DMS79 (cell line): ENCODE measurements at places on chromosomes 13 and 19.
A peak's percentile ranks its signal among the peaks of the same experiment; 100 is the strongest.

DNA sequence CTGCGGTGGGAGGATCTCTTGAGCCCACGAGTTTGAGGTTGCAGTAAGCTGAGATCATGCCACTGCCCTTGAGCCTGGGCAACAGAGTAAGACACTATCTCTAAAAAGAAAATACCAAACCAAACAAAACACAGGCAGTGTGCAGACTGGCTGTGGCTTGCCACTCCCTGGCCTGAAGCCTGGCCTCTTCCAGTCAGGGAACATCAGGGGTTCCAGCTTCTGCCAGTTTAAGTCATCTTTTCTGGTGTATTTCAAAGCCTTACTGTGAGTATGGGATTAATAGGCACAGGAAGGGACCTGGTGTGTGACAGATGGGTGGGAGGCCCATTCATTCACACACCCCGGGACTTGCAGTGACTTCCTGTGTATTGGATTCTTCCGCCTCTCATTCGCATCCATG is 27.0 kb upstream of the F2RL3 start:
- no peak for DNase-seq

DNA sequence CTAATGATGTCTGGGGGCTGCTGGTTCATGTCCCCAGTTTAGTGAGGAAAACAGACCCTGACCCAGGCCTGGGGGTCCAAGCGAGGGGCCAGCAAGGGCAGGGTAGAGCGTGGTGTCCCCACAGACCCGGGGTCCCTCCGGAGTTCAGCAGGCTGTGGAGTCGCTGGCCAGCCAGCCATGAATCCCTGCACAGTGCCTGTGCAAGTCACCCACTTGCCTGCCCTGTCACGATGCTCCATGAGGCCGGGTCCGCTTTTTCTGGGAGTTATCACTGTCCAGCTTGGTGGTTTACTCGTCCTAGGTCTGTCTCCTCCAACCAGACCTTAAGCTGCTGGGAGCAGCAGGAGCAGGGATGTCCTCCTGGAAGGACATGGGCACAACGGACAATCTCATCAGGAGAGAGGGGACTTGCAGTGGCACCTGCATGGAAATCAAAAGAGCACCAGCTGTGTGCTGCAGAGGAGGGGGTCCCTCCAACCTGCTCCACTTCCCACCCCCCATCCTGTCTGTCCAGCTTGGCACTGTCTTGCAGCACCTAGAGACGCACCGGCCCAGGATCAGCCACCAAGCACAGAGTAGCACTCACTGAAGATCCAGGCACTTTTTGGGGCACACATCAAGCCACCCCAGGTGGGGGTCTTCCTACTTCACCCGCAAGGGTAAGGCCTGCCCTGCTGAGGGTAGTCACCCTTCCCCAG is 121.8 kb downstream of the URI1 start:
- no peak for DNase-seq

GRCh38 chr13:38398711-38399493 is 49.3 kb downstream of the UFM1 start:
- DNase-seq = no peak

- DNase-seq = peak; percentile 60
Observed at GRCh38 chr13:108213946-108214345, 1.4 kb downstream of the LIG4 start.

DNA sequence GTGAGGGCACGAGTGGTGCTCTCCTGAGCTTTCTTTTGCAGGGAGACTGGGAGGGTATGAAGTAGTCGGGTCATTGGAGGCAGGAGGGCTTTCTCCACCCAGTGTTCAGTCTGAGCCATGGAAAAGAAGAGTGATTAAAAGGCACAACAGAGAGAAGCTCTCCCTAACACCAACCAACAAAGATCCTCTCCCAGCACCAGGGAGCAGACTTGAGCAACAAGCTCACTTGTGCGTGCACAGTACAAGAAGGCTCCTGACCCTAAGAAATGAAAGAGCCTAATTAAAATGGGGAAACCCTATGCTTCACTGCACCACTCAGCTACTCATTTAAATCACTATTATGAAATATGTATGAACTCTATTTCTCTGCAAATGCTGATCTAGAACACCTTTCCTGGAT is 276.3 kb upstream of the SOX21 start:
- no peak for DNase-seq

- DNase-seq = no peak
Observed at GRCh38 chr13:112714376-112715174, 24.7 kb downstream of the ATP11A start.

- DNase-seq = no peak
Observed at GRCh38 chr13:80924596-80924995, 583.7 kb upstream of the SPRY2 start.

GRCh38 chr19:33293255-33294057 is 8.9 kb downstream of the CEBPA start:
- DNase-seq = peak; percentile 85

DNA sequence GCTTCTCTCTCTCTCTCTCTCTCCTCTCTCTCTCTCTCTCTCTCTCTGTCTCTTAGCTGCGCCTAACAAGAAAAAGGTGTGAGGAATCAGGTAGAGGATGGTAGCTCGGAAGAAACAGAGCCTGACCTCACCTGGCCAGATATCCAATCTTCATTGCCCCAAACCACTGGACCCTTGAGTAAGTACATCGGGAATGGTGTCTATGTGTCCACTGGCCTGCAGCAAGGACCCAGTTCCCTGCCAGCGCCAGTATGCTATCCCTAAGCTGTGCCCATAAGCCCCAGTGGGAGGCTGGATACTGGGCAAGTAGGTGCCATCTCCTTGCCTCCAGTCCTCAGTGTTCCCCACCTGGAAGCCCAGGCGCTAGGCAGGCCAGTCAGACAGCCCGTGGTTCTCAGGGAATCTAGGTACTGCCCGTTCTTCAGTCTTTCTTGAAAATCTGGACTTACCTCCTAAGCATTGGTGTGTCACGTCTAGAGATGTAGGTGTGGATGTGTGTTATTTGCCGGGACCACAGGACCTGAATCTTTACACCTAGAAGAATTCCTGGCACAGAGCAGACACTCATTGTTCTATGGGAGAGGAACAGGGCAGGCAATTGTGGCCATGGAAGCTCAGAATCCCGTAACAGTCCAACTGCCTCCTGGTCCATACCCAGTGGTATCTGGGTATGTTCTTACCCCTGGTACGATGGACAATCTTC is 7.3 kb downstream of the URAD start:
- no peak for DNase-seq

- DNase-seq = no peak
Observed at GRCh38 chr13:40600149-40600751, 66.2 kb downstream of the FOXO1 start.

GRCh38 chr13:98174307-98174706 is 2.8 kb downstream of the RNF113B start:
- DNase-seq = no peak

DNA sequence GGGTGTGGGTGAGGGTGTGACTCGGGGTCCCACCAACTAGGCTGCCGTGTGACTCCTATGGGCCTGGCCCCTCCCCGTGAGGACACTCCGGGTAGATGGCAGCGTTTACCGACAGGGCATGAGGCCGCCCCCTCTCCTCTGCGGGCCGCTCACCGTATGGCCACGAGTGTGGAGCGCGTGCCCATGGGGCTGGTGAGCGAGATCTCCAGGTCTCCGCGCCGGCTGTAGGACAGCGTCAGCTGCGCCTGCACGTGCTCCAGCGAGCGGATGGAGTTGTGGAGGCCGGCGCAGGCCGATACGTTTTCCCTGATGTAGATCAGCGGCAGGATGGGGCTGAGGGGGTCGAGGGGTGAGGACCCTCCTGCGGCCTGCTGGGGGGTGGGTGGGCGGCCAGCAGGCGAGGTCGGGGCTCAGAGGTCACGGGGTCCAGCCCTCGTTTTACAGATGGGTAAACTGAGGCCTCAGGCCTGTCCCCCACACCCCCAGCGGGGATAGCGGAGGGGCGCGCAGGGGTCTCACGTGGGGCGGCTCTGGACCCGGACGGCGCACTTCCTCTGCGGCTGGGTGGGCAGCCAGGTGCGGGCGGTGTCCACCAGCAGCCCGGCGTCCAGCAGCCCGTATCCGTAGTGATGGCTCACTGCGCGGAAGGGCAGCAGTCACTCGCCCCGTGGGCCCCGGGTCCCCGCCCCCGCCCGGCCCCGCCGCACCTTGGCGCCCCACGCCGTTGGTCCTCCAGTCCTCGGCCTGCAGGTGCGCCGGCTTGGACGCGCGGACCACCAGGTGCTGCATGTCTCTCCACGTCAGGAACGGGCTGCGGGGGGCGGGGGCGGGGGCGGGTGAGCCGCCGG is 4.3 kb upstream of the C19orf25 start:
- no peak for DNase-seq

DNA sequence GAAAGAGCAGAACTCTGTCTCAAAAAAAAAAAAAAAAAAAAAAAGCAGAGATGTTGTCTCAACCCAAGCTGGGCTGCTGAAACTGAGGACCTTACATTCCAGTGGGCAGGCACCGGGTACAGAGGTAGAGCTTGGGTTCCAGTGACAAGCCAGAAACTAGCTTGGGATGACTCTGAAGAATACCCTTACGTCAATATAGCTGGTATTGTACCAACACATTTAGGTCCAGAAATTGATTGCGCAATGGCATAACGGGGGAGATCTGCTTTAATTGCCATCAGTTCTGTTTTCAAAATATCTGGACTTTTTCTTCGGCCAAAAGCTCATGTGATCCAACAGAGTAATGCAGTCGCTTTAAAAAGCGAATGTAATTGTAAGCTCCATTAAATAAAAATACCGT is 103.1 kb upstream of the UBL3 start:
- no peak for DNase-seq

DNA sequence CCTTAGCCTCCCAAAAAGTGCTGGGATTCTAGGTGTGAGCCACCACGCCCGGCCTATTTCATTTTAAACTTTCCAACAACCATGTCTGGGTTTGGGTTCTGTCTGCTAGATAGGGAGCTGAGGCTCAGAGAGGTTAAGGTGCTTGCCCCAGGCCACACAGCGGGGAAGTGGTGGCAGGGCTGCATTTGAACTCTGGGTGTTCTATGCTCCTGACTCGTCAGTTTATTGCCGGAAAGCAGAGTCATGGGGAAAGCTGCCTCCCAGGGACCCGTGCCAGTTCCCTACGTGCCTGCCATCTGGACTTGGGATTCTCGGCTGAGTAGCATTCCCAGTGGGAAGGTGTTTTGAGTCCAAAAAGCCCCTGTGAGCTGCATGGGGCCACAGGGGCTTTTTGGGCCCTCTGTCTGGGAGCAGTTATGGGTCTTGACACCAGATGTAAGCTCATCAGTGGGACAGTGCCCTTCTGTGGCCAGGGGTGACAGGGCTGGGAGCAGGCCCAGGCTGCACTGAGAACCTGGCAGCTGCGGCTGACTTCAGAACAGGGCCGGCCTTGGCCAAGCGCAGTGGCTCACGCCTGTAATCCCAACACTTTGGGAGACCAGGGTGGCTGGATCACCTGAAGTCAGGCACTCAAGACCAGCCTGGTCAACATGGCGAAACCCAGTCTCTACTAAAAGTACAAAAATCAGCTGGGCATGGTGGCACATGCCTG is 10.9 kb downstream of the RFX1 start:
- no peak for DNase-seq

GRCh38 chr19:19488875-19489690 is 26.3 kb downstream of the TSSK6 start:
- no peak for DNase-seq

DNA sequence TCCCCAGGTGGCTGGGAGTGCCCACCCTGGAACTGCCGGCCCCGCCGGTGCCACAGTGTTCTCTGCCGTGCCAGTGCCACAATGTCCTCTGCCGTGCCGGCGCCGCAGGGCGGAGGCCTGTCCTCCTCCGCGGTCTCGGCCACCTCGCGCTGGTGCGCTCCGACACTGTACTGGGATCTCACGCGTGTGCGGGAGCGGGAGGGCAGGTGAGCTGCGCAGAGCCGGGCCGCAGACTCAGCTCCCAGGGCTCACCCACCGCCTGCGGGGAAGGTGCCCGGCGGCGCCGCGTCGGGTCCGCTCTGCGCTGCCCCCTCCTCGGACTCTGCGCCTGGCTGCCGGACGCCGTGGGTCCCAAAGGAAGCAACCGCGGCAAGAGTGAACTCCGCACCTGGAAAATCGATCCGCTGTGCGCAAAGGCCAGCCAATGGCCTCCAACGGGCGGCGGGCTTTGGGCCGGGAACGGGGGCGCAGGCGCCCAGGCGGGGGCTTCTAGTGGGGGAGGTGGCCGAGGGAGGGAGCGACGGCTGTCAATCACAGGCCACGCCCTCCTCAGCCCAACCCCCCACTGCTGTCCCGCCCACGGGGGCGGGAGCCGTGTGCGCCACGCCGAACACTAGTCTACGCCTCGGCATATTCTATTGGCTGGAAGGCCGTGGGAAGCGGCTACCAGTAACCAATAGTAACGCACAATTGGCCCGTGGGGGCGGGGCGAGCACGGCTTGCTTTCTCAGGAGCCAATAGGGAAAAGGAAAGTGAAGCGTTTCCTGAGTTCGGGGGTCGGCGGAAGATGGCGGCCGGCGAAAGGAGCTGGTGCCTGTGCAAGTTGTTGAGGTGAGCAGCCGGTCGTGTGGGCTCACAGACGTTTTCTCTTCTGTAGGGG is at the start of gene ALG11:
TSS of gene ALG11 (plus strand) at position 767 of the 880 bp plus-strand sequence. CDS start at position 788, 21 bp downstream.
- DNase-seq = peak; percentile 88

GRCh38 chr13:40345149-40345514 is 321.3 kb downstream of the FOXO1 start:
- peak; percentile 44 for DNase-seq

DNA sequence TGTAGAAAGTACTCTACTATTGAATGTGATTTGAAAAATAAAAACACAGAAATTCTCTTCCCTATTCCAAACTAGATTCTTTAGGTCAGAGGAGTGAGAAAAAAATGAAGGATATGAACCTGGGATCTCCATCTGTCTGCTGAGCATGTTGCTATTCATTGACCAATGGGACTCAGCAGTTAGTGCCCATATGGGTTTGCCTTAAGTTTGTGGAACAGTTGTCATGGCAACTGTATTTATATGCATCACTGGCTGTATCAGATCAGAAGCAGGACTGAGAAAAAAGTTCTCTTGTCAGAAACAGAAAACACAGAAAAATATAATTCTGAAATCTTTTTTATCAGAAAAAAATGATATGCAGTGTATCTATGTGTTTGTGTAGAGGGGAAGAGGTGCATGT is 73.3 kb upstream of the ATXN8OS start:
- DNase-seq = no peak

DNA sequence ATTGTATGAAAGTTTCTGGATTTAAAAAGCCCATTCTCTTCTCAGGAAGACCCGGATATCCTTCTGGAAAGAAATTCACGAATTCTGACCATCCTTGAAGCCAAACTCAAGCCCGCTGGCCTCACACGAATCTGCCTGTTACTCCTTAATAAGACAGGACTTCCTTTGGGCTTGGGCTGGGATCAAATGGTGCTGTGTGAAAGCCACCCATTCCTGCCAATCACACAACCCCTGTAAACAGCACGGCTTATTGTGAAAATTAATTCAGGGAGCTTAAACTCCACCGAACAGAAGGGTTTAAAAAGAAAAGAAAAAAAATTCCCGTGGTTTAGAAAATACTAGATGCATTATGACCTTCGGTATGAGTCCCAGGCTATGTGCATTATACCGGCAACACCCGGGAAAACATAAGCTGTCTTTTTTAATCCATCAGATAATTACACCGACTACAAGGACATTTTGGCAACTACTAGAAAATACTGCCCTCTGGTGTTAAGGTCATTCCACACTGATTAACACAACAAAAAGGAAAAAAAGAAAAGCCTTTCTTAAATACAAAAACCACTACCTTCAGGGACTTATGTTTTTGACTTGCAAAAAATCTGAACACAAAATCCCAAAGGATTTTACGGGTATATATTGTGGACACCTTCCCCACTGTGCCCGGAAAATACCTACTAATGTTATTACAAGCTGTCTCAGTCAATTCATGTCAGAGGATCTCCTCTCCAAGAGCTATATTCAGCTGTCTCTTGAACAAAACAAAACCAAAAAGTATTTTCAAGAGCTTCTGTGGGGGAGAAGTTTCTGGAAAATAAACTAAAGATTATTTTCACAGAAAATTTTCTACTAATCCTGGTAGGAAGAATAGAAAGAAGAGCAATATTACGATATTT is 76.0 kb upstream of the LSM14A start:
- DNase-seq = peak; percentile 22

GRCh38 chr19:20035935-20036334 is 3.4 kb downstream of the ZNF682 start:
- no peak for DNase-seq
